Left ventricle myocardium superior (tissue), 1 donor: ENCODE measurements at places on chromosomes 1 and 21. TPM values are rescaled to one million over a fixed set of nuclear protein-coding genes. Genes with fewer than 3 reads are reported as not detected.

Gene RNF11
- 118 TPM for total RNA-seq

- DNase-seq = no peak
Measured at GRCh38 chr1:181394766-181395165, 88.6 kb upstream of the CACNA1E start.

GRCh38 chr1:186623551-186623950, 56.7 kb downstream of the PTGS2 start:
- no peak for DNase-seq

Gene ZNF695
- total RNA-seq = not detected

DNA sequence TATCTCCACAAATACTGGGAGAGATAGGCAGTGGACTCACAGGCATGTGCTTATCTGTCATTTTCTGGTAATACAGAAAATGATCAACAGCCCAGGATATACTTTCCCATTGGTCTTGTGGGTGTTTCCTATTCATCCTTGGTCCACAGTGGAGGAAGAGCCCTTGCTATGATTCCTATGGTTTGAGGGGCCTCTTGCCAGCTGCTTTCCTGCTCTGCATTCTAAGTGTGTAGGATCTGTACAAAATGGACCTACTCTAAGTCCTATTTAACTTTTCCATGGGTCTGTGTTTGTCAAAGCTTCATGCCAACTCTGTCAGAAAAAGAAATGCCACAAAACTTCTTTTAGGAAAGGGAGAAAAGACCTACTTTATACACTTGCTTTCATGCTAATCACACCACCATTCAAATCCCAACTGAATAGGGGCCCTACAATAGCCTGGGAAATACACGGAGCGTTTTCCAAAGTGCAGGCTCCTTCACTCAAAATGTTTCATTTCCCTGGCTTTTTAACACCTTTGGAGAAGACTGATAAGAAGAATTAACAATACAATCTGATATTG, 16.4 kb downstream of the PLPP3 start:
- no peak for DNase-seq

DNA sequence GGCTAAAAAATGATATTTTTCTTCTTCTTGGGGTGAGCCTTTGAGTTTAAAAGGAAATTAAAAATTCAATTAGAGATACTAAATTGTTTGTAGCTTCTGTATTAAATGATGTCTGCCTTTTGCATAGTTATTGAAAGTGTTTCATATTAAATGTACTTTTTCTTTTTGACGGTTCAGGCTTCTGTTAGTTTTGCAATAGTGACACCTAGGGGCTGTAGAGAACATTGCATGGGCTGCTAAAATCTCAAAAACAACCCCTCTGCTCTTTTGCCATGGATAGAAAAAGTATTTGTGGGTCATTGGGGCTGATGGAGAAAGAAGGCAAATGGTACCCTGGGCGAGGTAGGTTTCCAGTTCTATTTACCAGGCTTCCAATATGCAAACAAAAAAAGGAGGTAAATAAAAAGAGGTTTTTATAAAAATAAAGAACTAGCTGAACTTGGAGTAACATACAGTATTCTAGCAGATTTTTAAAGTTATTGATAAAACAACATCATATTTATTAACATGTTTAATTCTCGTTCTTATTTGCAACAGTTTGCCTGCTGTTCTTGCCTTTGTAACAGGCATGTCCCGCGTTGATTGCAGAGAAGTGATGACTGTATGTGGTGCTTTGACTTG, 115.4 kb upstream of the HOOK1 start:
- DNase-seq = no peak

DNA sequence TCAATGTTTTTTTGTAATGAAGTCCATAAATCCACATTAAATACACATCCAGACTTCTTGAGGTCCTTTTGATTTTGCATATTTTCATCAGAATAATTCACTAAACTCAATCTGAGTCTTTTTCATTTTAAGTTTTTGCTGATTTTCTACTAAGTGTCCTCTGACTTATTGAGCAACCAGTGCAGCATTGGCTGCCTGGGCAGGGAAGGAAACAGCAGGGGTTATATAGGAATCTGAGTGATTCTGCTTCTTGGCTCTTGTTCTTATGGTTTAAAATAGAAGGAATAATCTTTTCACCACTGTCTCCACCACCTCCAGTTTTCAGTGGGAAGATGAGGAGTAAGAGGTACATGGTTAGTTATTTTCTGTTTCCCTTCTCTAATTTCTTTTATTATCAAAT, 88.4 kb downstream of the ST6GALNAC5 start:
- no peak for DNase-seq

GRCh38 chr1:215055281-215055935, 27.1 kb upstream of the KCNK2 start:
- no peak for DNase-seq
